ENCODE measurements at places on chromosomes 5 and 9.

DNA sequence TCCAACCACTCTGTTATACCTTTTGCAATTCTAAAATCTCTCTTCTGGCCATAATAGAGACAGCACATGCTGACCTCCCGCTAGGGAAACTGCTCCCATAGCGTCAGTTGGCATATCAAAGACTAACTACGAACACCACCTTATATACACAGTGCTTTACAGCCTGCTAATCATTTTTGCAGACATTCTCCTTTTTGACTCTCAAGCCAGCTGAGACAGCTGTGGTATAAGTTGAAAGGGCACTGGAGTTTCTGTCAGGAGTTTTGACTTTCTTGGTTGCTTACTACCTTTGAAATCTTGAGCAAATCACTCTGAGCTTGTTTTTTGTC lies 160.2 kb upstream of the TBCA start:
- DNase-seq: no peak

DNA sequence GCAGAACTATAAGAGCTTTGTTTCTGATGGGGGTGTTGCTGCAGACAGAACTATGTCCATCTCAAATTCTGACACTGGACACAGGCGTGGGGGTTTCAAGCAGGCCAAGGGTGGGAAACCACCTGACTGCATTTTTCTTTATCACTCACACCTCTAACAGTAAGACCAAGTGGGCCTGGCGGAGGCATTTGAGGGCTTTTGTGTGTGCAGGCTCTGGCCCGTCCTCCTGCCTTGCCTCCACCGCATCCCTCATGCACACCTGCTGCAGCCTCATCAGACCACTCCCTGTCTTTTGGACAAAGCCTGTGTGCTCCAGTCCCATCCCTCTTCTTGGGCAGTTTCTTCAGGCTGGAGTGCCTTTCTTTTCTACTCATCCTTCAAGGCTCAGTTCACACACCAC lies 7.9 kb downstream of the OR13J1 start:
- DNase-seq: no peak

- no peak for DNase-seq
Observed at GRCh38 chr9:123373946-123374345, 17.9 kb downstream of the CRB2 start.

DNA sequence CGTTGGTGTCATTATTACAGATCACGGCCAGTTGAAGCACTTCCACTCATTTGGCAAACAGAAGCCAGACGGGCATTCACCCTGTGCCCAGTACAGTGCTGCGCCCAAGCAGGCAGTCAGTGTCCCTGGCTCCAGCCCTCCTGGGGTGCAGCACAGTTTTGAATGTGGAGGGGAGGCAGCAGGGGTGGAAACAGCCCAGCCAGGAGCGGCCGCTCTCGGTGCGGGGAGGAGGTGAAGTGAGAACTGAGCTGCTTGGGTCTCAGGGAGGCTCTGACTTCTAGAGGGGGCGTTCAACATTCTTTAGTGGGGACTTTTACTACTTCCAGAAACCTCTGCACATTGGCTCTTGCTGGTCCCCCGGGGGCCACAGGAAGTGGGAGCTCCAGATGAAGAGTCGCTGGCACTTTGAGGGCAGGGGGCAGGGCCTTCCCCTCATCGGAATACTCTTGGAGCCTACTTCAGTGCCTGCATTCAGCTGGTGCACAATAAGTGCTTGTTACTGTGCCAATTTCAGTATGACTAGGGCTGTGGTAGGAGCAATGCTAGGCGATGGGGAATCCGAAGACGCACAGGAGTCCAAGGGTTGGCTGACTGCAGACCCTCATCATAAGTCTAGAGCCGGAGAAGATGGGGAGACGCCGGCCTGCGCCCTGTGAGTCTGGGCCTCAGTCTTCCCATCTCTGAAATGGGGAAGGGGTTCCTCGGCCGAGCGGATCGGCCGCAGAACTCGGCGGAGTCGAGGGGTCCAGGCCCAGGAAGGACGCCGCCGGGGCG lies 492 bp upstream of the NEK6 start:
- no peak for DNase-seq

DNA sequence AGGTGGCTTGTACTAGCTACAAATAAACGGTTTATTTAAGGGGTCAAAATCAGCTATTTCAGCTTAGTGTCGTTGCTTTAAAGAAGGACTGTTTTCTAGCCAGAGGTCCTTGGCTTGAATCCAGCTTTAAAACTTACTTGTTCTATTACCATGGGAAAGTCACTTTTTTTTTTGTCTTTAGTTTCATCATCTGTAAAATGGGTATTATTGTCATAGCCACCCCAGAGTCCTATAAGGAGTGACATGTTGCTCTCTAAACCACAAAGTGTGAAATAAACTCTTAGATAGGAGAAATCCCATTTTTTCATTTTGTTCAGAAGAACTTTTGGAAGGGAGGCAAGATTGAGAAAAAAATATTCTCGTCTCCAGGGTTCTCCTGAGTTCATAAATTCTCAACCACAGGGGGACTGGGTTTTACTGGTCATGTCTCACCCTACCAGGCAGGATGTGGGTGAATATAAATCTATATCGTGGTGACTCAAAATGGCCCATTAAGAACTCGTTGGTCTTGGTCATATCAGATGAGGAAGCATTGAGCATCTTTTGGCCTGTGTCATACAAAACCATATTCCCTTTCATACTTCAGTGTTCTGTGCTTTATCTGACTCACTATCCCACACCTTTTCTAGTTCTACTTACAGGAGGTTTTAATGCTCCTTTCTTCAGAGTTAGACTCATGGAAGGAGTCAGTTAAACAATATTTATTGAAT lies 202.7 kb upstream of the NR3C1 start:
- DNase-seq: no peak

GRCh38 chr9:14303100-14303499 lies 10.8 kb downstream of the NFIB start:
- DNase-seq: no peak

- DNase-seq: no peak
Observed at GRCh38 chr5:1732238-1732941, 67.2 kb downstream of the MRPL36 start.

GRCh38 chr5:55159763-55160492 lies at the start of gene GPX8:
Gene GPX8, plus strand, starts transcription at chr5:55160171. Its CDS starts 22 bp downstream, at chr5:55160193.
- DNase-seq: no peak

All from stimulated activated CD4-positive, alpha-beta T cell treated with anti-CD3 and anti-CD28 coated beads, Interleukin-1b, Interleukin-23, amount 100 ng/mL, for 1 hour (primary cell).